ENCODE measurements at places on chromosomes 6 and 20.

DNA sequence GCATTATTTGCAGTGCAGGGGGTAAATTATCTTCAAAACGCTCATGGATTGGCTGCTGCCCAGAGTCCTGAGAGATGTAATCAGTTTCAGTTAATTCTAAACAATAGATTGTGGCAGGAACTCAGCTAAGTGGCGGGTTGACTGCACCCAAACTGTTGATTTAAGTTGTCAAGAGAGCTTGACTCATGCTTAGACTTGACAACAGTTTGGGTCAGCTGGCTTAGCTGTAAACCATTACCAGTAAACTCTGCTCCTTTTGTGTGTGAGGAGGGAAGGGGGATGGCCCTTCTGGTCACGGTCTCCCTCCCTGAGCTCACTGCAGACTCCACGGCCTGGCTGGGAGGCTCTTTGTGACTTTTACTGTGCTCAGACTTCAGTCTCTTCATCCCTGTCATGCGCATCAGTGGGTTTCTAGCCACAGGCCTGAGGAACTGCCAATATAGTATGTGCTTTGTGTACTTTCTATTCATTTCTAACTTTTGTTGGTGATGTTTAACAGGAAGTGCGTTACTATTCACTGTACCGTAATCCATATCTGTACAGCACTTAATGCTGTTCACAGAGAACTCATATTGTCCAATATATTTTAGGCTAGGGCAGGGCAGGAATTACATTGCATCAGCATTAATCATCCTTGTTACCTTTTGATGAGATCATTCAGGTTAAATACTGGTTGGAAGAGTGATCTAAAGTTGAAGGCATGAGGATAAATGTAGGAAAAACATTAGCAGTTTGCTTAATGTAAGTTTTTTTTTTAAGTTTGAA lies 488.3 kb downstream of the CDKAL1 start:
- H3K27ac ChIP-seq, result no peak overlapping the region
- H3K27me3 ChIP-seq, result no peaks in the 10 kb centered on the region
- no peak overlapping the region for H3K4me3 ChIP-seq

DNA sequence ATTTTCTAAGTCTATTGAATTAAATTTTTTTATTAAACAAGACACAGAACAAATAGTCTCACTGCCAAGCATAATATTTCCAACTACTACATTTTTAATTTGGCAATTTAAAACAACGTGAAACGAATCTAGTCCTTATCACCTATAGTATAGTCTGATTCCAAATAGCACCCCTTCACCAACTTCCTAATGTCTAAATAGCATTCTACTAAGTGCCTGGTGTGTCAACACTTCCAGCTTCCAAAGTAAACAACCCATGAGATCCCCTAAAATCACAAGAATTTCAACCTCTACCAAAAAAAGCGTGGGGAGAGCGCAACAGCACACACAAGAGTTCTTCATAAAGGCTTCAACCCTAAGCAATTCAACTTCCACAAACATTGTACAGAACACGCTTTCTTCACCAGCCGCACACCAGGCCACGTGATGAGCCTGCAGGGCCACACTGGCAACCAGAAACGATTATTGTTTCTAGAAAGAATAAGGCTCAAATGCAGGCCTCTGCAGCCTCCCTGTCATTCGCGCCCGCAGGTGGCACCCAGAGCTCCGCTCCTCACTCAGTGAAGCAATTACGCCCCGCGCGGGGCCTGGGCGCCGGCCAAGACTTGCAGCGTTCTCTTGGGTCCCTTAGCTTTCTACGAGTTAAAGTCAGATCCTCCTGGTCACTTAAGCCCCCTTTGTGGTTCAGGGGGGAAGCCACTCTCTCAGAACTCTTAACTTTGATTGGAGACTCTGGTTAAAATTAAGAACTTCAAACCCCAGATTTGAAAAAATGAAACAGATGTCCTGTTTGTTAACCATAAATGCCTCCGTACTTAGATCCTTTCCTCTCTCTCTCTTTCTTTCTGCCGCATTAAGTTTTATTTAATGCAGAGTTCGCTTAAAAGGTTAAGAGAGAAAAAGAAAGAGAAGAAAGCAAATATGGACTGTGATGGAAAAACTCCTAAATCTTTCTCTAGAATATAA lies 18.3 kb downstream of the SIM1 start:
- H3K36me3 ChIP-seq, result peaks cover 8% of the 10 kb centered on the region
- no peak for DNase-seq
- no peak overlapping the region for H3K4me3 ChIP-seq
- peaks cover 63% of the 10 kb centered on the region for H3K27me3 ChIP-seq
- no peak overlapping the region for H3K27ac ChIP-seq
- peaks cover 6% of the 10 kb centered on the region for H3K4me1 ChIP-seq

DNA sequence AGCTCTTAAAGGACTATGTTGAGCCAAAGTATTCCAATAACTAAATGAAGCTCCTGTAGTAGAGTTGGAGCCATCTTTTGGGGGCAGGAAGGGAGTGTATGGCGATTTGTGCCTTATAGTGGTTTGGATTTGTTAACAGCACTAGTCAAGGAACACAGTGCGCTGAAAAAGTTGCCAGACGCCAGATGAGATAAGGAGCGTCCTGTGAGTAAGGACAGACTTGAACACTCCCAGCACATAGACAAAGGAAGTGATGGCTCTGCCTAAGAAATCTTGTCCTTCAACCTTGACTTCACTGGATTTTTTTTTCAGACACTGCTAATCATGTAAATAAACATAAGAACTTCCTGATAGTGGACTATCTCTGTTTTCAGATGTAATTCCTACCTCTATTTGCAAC lies 136.9 kb downstream of the TRMT11 start:
- DNase-seq, result no peak
- H3K27ac ChIP-seq, result no peak overlapping the region
- H3K36me3 ChIP-seq, result no peaks in the 10 kb centered on the region
- no peaks in the 10 kb centered on the region for H3K4me1 ChIP-seq

- H3K4me3 ChIP-seq, result no peak overlapping the region
- peaks cover 70% of the 10 kb centered on the region for H3K36me3 ChIP-seq
- no peak overlapping the region for H3K27ac ChIP-seq
- peak; percentile 54 for DNase-seq
These were observed 10.5 kb downstream of the SYTL3 start for GRCh38 chr6:158660333-158660754.

DNA sequence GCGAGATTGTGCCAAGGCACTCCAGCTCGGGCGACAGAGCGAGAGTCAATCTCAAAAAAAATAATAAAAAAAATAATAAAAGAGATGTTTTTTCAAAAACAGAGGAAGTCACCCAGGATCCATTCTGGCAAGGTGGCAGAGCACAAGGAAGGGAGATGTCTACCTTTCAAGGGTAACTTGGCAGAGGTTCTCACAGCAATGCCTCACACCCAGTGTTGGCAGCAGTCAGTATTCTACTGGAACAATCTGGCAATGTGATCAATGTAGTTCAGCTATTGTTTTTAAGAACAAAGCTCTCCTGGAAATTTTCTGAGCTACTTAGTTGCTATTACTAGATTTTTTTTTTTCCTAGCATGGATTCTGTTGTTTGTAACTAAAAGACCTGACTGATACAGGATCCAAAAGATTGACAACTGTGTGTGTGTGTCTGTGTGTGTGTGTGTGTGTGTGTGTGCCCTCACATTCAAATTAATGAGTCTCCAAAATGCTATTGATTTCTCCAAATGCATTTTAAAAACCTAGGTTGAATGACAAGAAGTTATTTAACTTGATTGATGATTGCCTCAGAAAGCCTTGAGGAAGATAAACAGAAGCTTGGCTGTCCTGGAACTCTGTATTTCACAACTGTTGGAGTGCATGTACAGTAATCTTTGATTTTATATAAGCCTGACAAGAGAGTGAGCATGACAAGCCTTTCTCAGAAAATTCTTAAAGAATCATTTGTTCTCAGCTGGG lies 114.1 kb upstream of the RREB1 start:
- H3K4me1 ChIP-seq, result no peaks in the 10 kb centered on the region
- H3K36me3 ChIP-seq, result no peaks in the 10 kb centered on the region
- H3K4me3 ChIP-seq, result no peak overlapping the region
- no peak for DNase-seq
- peaks cover 11% of the 10 kb centered on the region for H3K27me3 ChIP-seq
- H3K27ac ChIP-seq, result no peak overlapping the region

GRCh38 chr6:7176208-7176607 lies 68.4 kb downstream of the RREB1 start:
- no peaks in the 10 kb centered on the region for H3K27me3 ChIP-seq
- no peak overlapping the region for H3K4me3 ChIP-seq
- no peak overlapping the region for H3K27ac ChIP-seq
- no peak for DNase-seq

GRCh38 chr20:49045440-49046086 lies 549 bp upstream of the CSE1L start:
- peaks cover 29% of the 10 kb centered on the region for H3K36me3 ChIP-seq
- peak overlapping the region; percentile 99 for H3K4me3 ChIP-seq
- peak overlapping the region; percentile 98 for H3K27ac ChIP-seq
- peaks cover 32% of the 10 kb centered on the region for H3K4me1 ChIP-seq

GRCh38 chr6:38336922-38337321 lies 302.8 kb downstream of the BTBD9 start:
- DNase-seq, result no peak
- no peak overlapping the region for H3K27ac ChIP-seq
- no peaks in the 10 kb centered on the region for H3K27me3 ChIP-seq

DNA sequence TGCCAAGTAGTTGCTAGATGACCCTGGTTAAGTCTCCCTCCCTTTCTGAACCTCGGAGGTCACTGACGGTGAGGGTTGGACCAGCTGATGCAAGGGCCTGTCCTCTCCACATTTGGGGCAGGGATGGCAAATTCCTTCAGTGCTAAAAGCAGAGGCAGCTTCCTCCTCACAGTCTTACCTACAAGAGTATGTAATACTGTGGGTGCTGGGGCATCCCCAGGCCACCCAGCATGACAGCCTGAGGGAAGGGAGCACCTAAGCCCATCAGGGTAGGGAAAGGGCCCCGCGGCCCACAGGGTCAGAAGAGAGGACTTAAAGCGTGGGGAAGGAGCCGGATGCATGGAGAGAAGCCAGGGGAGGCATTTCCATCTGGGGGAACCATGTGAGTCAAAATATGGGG lies 38.0 kb downstream of the TGM3 start:
- H3K4me3 ChIP-seq, result no peak overlapping the region
- peaks cover 5% of the 10 kb centered on the region for H3K27me3 ChIP-seq
- H3K4me1 ChIP-seq, result no peaks in the 10 kb centered on the region
- no peak overlapping the region for H3K27ac ChIP-seq

GRCh38 chr6:118735320-118735719 lies 83.9 kb upstream of the CEP85L start:
- peaks cover 3% of the 10 kb centered on the region for H3K4me1 ChIP-seq
- DNase-seq, result no peak
- peaks cover 8% of the 10 kb centered on the region for H3K27me3 ChIP-seq
- H3K27ac ChIP-seq, result no peak overlapping the region
- H3K4me3 ChIP-seq, result no peak overlapping the region
- H3K36me3 ChIP-seq, result no peaks in the 10 kb centered on the region

DNA sequence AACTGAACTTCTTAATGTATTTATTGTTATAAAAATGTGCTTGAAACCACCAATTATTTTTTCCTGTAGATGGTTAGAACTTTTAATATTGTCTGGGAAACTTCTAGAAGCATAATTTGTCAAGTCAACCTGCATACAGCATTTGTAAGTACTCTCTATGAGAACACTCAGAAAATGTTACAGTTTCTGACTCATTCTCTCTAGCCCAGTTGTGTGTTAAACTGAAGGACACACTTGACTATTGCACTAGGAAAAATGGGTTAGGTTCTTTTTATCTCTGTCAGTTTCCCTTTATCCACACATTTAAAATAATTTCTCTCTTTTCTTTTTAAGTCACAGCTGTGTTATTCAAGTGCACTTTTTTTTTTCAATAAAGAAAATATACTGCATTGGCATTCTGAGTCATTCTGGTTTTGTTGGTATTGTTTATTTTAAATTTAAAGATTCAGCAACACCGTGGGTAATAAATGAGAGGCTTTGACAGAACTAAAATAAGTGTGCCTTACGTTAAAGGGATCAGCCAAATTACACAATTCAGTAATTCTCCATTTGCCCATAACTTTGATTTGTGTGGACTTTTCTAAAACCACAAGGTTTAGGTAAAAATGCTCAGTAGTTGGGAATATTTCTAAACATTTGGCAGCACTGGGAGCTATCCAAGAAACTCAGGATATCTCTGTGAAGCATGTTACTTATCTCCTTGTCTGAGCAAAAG lies 50.7 kb downstream of the OPN5 start:
- no peaks in the 10 kb centered on the region for H3K4me1 ChIP-seq
- H3K36me3 ChIP-seq, result no peaks in the 10 kb centered on the region
- H3K4me3 ChIP-seq, result no peak overlapping the region

DNA sequence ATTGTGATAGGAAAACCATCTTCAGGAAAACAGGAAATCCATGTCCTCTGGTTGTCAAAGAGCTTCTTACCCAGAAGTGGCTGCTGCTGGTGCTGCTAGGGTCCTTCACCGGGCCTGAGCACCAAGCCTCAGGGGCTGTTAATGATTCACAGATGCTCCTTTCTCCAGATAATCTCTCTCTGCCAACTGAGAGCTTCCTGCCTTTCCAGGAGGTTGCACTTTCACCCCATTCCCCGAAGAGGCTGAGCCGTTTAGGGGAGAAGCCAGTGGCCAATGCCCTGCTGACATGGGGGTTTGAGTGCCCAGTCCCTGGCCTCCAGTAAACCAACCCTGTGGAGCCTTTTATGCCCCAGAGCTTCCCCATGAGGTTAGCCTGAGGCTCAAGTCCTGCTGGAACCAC lies 122.4 kb downstream of the CBLN4 start:
- H3K4me1 ChIP-seq, result no peaks in the 10 kb centered on the region
- no peak overlapping the region for H3K27ac ChIP-seq
- H3K36me3 ChIP-seq, result no peaks in the 10 kb centered on the region
- DNase-seq, result no peak
- no peak overlapping the region for H3K4me3 ChIP-seq
- no peaks in the 10 kb centered on the region for H3K27me3 ChIP-seq

DNA sequence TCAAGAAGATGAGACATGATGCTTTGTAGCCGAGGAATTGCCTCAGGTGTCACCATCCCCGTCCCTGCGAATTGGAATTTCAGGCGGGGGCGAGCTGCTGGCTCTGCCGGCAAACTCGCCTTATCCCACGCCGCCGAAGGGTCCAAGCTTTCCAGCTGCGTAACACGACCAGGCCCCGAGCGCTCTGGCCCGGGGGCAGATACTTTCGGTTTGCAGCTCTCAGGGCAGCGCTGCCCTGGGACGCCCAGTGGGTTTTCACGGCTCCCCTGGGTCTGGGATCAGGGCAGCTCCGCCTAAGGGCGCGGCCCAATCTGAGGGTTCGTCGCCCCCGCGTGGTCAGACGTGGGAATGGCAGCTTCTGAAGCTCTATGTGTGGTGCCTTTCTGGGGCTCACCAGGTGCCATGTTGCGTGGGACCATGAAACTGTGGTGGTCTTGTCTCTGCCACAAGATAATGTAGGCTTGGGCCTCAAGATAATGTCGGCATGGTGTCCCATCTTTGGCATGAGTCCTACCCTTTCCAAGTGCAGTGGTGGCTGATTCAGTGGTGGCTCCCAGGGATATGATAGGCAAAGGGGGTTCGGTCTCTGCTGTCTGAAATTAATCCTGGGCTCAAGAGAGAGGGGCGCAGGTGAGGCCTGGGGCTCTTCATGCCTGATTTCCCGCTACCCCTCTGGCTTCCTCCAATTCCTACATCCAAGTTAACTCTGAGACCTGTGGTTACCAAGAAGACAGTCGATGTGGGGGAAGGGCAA lies 21.0 kb downstream of the PIGT start:
- peak; percentile 87 for DNase-seq
- H3K27me3 ChIP-seq, result no peaks in the 10 kb centered on the region
- peaks cover 15% of the 10 kb centered on the region for H3K36me3 ChIP-seq

All from activated CD4-positive, alpha-beta memory T cell treated with anti-CD3 and anti-CD28 coated beads, Interleukin-2, amount 10 ng/mL, durations not matched to agents 7 days and 5 days (primary cell).